ENCODE measurements at places on chromosomes 1 and 21. TPM values are rescaled to one million over a fixed set of nuclear protein-coding genes. Genes with fewer than 3 reads are reported as not detected.

NHLH1 gene
- total RNA-seq: 0.45 TPM

CCDC27 gene
- total RNA-seq: not detected

CYP4X1 gene
- not detected for total RNA-seq

PCP4 gene
- total RNA-seq: not detected

SLC26A9 gene
- total RNA-seq: 0.06 TPM

PRAMEF18 gene
- not detected for total RNA-seq

VTCN1 gene
- not detected for total RNA-seq

Data from A549 treated with RU486 at 1 μM for 4 hours (cell line).